ENCODE measurements at places on chromosomes 3 and 15.

DNA sequence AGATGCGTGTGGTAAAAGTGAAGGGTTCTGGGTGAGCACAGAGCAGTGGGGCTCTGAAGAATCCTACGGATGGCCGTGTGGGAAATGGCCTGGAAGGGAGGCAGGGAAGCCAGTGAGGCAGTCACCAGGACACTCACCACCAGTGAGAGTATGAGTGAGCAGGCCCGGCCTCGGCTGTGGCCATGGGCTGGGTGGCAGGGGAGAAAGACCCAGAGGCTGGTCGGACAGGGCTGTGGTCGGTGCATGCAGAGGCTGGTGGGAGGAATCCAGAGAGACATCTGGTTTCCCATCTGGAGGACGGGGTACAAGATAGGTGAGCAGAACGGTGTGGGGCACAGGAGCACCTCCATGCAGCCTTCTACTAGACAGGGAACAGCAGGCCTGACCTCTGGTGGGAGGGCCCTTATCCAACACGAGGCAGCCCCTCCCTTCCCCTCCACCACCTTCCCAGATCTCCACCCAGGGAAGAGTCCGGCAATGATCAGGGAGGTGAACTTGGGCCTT is 10.1 kb downstream of the PCSK6 start:
- DNase-seq, result no peak

DNA sequence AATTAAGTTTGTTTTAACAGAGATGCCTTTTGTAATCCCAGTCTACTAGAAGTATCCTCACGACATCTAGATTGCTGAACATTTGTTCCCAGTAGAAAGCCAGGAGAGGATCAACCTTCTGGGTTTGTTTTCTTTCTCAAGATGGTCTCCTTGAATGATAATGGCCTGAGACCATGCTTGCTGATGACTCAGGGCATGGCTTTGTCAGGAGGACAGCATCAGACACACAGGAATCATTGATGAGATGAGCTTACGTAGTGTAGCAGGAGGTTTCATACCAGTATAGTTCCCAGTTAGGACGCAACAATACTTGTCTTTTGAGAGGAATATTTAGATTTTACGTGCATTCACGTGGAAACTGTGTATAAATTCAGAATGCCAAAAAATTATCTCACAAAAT is 38.6 kb downstream of the ATP1B3 start:
- no peak for DNase-seq

DNA sequence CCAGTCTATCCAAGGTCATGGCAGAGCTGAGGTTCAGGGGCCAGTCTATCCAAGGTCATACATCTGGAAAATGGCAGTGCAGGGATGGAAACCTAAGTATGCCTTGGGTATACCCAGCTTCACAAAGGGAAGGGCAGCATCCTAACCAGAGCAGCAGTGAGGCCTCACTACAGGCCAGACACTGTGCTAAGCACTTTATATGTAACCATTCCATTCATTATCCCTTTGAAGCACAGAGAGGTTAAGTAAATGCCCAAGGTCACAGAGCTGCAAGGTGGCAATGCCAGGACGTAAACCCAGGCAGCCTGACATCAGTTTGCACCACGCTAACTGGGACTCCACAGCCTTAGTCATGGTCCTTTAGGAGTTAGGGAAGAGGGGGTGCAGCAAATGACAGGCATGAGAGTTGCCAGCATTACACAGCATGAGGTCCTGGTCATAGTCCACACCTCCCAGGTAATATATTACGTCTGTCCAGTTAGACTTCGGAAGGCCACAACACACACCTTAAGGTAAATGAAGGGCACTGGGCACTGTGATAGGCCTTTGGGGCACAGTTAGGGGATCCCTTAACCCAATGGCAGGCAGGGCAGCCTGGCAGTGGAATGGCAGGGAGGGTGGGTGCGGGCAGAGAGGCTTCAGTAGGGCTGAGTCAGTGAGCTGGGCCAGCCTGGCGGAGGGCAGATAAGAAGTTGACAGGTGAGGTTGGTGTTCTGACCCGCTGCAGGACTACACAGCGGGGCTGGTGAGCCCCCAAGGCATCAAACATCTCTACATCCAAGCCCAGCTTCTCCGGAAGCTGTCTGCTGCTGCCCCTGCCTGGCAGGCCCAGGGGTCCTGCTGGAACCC is 21.1 kb upstream of the CORO2B start:
- DNase-seq, result no peak

DNA sequence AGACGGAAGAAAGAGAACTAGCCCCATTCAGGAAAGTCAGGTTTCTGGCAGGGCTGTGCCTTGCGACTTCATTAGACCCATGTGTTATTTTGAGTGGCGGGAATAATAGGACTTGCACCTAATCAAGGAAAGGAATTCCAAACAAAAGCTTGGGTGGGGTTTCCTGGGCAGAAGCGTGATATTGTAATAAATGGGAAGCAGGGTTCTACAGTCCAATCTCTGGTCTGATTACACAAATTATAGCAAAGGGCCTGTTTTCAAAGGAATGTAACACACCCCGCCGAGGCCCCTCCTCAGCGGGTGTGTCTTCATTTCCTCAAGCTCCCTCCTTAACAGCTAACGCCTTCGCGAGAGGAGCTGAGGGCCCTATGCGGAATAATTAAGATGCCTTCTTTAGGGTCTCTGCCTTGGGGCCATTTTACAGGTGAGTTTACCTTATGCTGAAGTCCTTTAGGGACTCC is 396.0 kb upstream of the C2CD4B start:
- no peak for DNase-seq

- no peak for DNase-seq
Observed at GRCh38 chr3:71329817-71330216, 253.7 kb downstream of the FOXP1 start.

GRCh38 chr3:159839561-159840379 is 148.9 kb upstream of the IL12A start:
- no peak for DNase-seq

DNA sequence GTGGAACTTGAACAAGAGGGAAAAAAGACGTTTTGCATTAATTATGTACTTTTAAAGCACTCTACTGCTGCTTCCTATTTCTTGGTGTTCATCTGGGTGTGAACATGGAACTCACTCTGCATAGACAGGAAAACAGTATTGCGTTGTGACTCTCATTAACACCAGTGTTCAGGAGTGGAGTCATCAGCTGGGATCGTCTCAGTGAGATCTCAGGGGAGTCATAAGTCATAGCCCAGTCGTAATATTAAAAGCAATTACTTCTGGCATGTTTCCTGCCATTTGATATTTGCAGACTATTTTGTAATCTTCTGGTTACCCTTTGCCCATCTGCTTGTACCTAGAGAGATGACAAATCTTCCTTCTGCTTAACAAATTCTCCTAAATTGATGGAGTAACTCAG is 462.0 kb upstream of the ATP11B start:
- no peak for DNase-seq

- DNase-seq, result no peak
Observed at GRCh38 chr3:42014921-42015533, 53.1 kb upstream of the ULK4 start.

- DNase-seq, result no peak
Observed at GRCh38 chr15:24899367-24899766, 55.4 kb upstream of the SNRPN start.

DNA sequence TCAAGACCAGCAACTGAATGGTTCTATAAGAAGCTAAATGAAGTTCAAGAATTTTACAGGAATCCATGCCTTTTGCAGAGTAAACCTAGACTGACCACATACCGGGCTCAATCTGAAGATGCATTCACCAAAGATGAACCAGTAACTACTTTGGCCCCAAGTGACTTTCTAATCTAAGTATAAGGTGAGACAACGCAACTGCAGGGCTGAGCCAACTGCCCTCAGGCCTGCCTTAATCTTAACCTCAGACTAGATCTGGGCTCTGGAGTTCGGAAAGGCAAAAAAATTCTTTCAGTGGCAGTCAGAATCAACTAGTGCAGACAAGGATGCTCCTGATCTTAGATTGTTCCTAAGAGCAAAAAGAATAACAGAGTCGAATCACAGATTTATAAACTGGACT is 48.3 kb downstream of the EXD1 start:
- no peak for DNase-seq

- no peak for DNase-seq
Observed at GRCh38 chr3:151082880-151083838, 2.3 kb upstream of the MED12L start.

DNA sequence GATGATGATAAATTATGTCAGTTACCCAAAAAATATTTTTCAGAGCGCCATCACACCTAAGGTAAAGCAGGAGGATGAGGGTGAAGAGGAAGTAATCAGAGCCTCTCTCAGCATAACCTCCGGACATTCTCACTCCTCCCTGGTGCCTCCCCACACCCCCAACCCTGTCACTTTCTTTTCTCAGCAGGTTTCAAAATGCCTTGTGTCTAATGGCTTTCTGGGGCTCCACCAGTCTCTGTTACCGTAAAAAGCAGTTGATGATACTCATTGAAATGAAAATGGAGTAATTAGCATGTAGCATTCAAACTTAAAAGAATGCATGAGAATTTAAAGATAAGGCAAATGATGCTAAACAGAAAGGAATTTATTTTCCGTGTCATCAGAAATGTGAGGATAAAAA is 180.0 kb downstream of the ERC2 start:
- no peak for DNase-seq

DNA sequence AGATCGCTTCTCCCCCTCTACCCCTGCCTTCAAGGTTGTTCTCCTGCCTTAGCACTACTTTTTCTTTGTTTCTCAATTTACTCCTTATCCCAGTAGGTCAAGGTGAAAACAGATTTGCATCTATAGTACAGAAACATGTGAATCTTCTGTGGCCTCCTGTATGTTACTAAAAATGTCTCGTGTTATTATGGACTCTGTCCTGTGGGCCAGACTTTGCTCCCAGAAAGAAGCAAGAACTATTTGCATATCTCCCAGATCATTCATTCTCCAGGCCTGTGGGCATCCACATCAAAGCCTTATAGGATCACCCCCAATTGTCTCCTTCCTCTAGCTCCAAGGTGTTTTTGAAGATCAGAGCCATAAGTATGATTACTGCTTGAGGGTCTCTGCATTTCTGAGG is 169.5 kb upstream of the ROPN1 start:
- DNase-seq, result no peak

DNA sequence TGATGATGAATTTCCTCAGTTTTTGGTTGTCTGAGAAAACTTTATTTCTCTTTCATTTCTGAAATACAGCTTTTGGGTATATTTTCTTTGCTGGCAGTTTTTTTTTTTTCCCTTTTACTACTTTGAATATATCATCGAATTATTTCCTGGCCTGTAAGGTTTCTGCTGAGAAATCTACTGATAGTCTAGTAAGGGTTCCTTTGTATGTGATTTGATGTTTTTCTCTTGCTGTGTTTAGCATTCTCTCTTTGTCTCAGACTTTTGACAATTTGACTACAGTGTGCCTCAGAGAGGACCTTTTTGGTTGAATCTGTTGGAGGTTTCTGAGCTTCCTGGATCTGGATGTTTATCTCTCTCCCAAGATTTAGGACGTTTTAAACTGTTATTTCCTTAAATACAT is 336.0 kb downstream of the CACNA2D3 start:
- no peak for DNase-seq

- no peak for DNase-seq
Observed at GRCh38 chr15:28112962-28113361, 13.8 kb upstream of the OCA2 start.

- DNase-seq, result no peak
Observed at GRCh38 chr3:151816091-151816604, 2.2 kb downstream of the AADAC start.

- no peak for DNase-seq
Observed at GRCh38 chr3:133361011-133361410, 38.8 kb upstream of the BFSP2 start.

- no peak for DNase-seq
Observed at GRCh38 chr3:112675943-112676535, 35.1 kb upstream of the CCDC80 start.

- DNase-seq, result no peak
Observed at GRCh38 chr3:13548696-13549622, at the start of gene FBLN2. TSS of gene FBLN2 (plus strand) at chr3:13549125. CDS start at chr3:13570356, 21,231 bp downstream.

GRCh38 chr15:99845009-99845408 is 111.8 kb upstream of the LYSMD4 start:
- DNase-seq, result no peak

DNA sequence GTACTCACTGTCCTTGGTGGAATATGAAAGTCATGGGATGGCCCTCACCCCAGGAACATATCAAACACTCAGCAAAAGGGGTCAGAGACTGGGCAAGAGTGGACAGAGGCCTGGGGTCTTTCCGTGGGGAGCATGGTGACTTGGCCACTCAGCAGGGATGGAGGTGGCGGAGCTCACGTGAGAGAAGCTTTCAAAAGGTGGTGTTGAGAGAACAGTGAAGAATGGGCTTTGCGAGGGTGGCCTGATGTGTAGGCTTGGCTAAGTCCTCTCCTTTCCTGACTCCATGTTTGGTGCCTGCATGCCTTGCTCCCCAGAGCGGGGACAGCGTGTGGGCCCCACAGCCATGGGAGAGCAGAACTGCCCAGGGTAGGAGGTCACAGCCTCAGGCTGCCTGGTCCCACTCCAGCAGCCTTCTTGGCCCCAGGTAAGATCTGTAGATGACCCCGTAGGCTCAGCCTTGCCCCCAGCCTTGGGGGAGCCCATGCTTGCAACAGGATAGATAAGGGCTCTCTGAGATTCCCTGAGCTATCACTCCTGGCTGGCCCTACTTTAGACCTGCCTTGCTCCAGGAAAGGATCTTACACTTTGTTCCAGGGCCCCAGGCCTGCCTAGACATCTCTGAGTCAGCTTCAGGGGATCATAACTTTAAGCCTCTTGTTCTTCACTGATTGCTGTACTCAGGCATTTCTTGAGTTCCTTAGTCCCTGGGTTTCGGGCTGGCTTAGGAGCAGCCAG is 17.0 kb downstream of the RPLP1 start:
- DNase-seq, result peak; percentile 32

DNA sequence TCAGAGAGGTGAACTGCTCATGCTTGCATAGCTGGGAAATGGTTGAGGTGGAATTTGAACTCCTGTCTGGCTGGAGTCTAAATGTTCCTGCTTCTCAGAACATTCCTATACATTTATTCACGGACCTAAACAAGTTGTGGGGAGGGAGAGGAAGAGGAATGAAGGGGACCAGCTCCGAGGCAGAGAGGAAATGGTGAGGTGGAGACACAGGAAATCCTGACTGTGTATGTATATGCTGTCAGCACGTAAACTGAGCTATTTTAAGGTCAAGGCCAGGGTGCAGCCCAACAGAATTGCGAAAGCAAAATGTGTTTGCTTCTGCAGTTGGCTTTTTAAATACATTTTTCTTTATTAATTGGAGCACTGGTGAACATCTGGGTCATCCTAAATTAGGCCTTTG is 74.1 kb upstream of the POMGNT2 start:
- peak; percentile 47 for DNase-seq

DNA sequence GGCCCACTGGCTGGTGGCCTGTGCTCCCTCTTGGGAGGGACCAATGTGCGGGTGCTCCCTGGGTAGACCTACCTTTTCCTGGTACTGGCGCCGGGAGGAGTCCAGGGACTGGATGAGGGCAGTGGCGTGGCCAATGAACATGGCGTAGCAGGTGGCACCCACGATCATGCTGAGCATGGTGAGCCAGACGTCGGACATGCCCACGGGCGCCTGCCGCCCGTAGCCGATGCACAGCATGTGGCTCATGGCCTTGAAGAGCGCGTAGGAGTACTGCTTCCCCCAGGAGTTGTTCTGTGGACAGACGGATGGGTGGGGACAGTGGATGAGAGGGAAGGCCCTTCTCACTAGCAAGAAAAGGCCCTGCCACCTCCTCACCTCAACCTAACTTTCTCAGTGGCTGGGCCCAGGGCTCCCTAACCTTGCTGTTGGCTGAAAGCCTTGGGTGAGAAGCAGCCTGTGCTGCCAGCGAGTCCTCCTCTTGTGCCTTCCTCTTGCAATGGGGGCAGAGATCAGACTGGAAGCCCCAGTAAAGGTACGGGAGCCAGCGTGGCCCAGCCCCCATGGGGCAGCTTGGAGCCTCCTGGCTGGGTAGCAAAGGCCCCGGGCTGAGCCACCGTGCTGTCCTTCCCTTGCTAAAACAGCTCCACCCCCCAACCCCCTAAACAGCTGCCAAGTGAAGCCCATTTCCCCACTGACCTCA is 39.1 kb downstream of the HCN4 start:
- DNase-seq, result no peak

Measured in amniotic stem cell (primary cell).